ENCODE measurements at places on chromosomes 12 and 14. TPM values are rescaled to one million over a fixed set of nuclear protein-coding genes. Genes with fewer than 3 reads are reported as not detected.

DNA sequence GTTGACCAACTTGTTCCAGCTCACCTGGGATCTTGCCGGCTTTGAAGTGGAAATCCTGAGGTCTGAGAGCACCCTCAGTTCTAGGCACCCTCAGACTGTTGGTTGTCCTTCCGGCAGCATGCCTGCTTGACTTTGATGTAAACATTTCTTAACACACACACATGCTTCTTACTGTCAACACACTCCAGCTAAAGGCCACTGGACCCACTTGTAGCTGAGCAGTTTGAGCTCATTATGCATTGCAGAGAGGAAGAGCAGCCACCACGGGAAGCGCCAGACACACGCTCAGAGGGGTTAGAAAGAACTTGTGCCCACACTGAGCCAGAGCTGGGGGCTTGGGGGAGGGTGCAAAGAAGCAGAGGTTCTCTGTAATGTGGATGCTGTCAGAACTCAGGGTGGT, 55.8 kb downstream of the TNFAIP2 start:
- DNase-seq: no peak

DNA sequence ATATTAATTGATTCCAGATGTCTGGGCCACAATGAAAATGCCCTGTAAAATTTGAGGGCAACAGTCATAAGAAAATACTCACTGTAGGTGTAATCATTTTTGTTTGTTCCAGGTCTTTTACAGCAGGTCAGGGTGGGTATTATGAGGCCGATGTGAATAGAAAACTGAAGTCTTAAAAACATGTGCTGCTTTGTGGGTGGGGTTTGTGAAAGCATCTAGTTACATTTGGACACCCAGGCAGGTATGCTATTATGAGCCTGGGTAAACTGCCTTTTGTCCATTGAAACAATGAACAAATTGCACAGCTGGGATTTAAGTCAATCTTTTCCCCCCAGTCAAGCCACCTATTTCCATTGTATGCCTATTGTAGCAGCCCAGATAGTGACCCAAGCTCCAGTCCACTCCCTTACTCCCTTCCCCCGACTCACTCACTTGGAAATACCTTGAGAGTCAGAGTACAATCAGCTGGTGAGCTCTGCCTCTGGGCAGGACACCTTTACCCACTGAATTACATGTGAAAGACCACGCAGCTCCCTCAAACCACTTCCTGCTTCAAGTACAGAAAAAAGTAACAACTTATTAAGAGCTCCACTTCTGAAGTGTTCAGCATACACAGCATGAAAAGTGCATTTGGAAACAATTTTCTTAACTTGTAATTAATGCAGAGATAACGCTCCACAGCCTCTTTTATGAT, 1.8 kb downstream of the IGF1 start:
- no peak for DNase-seq

GRCh38 chr12:52003591-52003990, 3.2 kb upstream of the TAMALIN start:
- DNase-seq: no peak

The TMEM119 gene
- polyA plus RNA-seq: 17.6 TPM

DNA sequence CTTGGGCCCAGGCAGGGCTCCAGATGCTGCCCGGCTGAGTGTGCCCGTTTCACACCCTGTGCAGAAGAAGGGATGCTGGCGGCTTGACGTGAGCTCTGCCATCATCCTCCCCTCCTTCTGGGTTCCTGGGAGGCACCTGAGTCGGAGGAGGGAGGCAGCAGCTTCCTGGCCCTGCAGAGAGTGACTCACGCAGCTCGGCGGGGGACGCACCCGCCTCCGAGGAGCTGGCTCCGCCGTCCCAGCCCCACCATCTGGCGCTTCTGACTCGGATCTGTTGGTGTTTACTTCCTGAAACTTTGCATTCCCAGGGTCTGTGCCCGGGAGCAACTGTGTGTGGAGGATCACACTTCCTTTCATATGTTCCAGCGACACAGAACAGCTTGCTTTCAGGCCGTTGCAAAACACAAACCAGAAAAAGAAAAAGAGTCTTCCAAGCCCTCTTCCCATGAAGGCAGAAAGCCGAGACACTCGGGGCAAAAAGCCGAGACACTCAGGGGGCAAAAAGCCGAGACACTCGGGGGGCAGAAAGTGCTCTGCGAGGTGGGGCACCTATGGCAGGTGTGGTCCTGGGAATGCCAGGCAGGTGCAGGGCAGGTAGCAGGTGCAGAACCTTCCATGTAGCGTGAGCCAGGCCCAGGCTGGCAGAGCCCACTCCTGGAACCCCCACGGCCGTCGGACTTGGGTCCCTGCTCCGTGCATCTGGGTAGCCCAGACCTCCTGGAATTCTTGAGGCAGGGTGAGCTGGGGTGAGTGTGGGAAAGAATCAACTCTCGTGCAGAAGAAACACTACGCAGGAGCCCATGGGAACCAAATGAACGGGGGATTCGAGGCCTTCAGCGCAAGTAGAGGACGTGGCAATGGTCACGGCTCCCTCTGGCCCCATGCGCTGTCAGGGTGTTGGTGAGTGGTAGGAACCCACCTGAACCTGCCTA, 27.6 kb upstream of the GALNT9 start:
- no peak for DNase-seq

DNA sequence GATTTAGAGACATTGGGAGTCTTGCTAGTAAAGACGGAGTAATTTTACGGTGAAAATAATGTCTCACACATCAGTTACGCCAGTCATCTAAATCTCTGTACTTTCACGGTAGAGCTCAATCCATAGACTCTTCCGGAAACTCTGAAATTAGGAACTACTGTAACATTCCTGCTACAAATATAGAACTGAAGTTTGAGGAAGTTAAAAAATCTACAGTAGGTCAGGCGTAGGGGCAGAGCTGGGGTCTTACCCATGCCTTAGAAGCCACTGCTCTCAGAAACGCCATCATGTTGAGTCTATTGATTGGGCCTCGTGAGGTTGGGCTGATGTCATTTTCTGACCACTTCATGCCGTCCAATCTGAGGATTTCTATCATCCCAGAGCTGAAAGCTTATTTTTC, 1029.8 kb upstream of the TMEM132C start:
- no peak for DNase-seq

DNA sequence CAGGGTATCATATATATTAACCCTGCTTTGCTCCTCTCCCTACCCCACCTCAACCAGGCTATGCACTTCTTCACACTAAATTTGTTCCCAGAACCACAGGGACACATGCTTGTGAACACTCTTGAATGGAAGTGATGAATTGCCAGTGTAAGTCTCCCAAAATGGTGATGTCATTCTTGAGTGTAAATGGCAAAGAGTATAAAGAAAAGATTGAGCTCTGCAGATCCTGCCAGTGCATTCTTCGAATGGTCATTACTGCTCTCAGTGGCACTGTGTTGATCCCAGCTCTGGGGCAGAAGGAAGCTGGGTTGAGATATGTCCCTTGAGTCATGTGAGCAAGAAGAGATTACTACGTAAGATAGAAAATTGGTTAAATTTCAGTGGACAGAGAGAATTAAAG, 313.1 kb downstream of the TMEM117 start:
- DNase-seq: no peak

The PRH2 gene
- 0.56 TPM for polyA plus RNA-seq

GRCh38 chr14:52013984-52014600, 24.7 kb downstream of the RTRAF start:
- no peak for DNase-seq

The IQSEC3 gene
- 15.3 TPM for polyA plus RNA-seq

DNA sequence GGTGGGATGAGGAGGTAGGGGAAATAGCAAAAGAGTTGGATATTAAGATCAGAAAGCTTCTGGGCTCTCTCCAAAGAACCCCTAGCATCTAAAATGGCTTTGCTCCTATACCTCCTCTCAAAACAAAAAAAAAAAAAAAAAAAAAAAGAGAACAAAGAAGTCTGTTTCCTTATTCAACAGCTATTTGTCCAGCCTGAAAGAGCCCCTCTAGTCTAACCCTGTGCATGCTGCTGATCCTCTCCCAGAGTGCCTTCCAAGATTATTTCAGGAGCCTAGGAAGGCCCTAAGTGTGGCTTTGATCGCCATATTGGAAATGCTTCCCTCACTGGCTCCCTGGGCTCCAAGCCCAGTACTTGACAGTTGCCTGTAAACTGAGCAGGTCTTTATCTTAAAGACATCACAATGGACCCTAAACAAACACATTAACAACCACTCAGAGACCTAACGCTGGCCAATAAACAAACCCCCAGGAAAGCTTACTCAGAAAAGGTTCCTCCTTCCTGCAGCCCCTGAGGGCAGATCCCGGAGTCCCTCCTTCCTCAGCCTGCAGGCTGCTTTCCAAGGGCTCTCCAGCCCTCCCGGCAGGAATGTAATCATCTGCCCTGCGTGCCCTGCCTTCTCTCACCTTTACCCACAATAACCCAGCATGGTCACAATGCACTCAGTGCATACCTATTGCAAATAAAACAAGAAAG, 17.4 kb upstream of the COL2A1 start:
- DNase-seq: no peak

GRCh38 chr14:101776344-101776743, 14.8 kb downstream of the PPP2R5C start:
- no peak for DNase-seq

The CRACR2A gene
- 1.5 TPM for polyA plus RNA-seq

The HOXC10 gene
- polyA plus RNA-seq: 76.9 TPM

The SLC6A15 gene
- 0.53 TPM for polyA plus RNA-seq

- no peak for DNase-seq
Measured at GRCh38 chr14:90600619-90601018, 203.8 kb downstream of the CALM1 start.

GRCh38 chr14:100178691-100179090, 19.2 kb upstream of the DEGS2 start:
- no peak for DNase-seq

- no peak for DNase-seq
Measured at GRCh38 chr14:51576117-51576430, 75.6 kb upstream of the FRMD6 start.

GRCh38 chr12:72612171-72612570, 340.0 kb downstream of the TRHDE start:
- no peak for DNase-seq

The PIK3C2G gene
- polyA plus RNA-seq: 3.1 TPM

The RAB35 gene
- 34.9 TPM for polyA plus RNA-seq

The WNT1 gene
- not detected for polyA plus RNA-seq

- DNase-seq: no peak
Measured at GRCh38 chr12:52310622-52311284, 10.4 kb downstream of the KRT83 start.

The TRIP11 gene
- polyA plus RNA-seq: 44.3 TPM

DNA sequence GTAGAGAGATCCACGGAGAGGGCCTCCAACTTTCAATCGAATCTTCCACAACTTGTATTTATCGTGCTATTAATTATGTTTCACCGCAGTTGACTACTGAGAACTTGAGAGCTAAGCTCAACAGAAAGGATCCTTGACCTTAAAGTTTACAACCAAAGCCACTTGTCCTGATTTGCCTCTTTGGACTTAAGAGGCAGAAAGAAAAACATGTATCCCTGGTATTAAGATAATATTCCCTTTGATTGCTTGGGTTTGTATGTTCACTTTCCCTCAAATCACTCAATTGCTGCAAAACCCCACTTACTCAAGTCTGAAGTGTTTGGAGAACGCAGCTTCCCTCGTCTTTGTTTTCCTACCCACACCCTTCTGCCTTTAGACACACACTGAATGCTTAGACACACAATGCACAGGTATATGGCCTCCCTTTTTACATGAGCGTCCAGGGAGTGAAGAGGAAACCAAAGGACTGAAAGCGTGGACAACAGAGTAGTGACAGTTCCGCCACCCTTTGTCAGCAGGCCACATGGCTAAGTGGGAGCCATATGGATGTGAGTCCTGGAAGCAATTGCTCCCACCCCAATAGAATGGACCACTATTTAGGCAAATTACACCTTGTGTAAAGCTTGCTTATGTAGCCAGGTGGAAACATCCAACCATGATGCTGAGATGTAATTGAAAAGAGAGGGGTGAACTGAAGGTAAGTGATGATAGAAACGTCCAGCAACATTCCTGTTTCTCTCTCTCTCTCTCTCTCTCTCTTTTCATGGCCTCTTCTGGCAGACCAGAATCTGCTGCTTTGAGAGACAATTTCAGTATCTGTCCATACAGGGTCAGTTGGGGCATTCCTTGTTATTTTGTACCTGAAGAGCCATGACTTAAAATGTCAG, 1.4 kb upstream of the PKP2 start:
- no peak for DNase-seq

GRCh38 chr14:99185436-99186068, 86.4 kb downstream of the BCL11B start:
- no peak for DNase-seq

Data from renal cortex interstitium (tissue), 15 donors.